ENCODE measurements at places on chromosomes 3 and 15.

DNA sequence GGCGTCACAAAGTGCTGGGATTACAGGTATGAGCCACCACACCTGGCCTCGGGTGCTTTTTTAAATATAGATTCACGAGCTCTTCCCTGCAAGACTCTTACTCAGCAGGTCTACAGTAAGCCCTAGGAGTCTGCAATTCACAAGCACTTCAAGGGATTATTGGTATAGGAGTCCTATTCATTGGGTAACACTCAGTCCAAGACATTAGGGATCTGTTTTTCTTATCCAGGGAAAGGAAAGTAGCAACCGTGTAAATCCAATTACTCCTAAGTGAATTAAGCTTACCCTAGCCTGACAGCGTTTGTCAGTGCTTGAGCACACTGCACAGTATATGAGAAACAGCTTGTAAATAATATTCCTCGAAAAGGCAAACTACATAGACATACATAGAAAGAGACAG, 109.9 kb downstream of the SENP2 start:
- no peak for DNase-seq

DNA sequence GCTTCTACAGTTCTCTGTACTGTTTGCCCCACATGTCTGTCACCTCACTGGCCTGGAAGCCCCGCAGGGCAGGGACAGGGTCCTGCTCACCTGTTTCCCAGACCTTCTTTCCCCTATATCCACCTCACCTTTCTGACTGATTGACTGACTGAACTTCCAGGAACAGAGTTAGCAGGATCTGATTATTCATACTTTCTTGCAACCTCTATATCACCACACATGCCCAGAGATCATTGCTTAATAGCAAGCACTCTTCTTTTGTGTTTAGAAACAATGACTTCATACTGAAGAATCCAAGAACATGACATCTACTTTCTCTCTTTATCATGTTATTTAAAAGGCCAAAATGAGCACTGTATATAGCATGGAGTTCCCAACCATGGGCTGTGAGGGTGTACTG, 18.0 kb upstream of the CLEC3B start:
- DNase-seq: no peak

DNA sequence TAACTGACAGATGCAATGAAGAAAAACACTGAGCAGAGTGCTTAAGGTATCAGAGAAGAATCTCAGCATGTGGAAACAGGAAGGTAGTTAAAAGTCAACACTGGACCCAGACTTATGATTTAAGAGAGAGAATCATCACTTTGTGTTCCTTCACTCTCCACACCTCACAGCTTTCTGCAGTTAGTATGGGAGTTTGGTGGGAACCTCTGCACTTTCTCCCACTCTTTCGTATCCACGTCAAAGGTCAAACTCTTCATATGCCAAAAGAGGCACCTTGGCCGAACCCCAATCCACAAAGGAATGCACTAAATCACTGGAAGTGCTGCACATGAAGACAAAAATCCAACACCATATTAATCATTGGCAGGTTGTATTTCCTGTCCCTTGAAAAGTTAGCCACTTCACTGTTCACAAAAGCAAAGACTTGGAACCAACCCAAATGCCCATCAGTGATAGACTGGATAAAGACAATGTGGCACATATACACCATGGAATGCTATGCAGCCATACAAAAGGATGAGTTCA, 361.2 kb downstream of the MAGI1 start:
- DNase-seq: no peak

- no peak for DNase-seq
Measured at GRCh38 chr3:78026318-78026828, 986.5 kb downstream of the ROBO2 start.

- no peak for DNase-seq
Measured at GRCh38 chr3:16262174-16262573, 2.6 kb downstream of the DPH3 start.

All from putamen (tissue), 1 donor.